NCI-H510A (cell line): ENCODE measurements at places on chromosomes 7 and 10.

DNA sequence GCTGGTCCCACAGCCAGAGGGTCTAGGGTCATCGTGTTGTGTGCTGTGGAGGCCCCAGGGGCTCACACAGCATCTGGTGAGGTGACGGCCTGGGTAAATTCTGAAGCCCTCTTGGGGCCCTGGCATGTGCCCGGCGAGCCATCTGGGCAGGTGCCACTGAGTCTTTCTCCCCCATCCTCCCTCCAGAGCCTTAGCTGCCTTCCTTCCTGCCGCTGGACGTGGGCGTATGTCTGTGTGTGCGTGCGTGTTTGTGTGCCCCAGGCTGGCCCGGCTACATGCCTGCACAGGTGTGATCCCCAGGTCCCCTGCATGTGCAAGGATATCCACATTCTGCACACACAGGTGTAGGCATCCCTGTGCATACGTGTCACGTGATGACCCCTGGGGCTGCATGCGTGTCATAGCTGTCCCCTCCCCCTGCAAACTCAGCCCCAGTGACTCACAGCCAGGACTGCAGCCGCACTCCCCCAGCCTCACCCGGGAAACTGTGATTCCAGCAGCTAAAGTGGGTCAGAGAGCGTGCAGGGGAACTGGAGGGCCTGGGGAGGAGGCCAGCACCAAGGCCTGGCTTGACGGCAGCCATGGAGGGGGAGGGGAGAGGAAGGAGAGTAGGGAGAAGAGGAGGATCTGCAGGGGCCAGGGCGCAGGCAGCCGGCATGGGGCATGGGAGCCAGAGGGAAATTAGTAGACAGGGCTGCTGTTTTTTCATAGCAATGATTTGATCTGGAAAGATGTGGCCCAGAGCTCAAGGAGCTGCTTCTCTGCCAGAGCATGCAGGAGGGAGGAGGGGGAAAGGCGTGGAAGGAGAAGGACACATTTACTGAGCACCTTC is 46.4 kb downstream of the ELFN1 start:
- DNase-seq: no peak

GRCh38 chr7:20241911-20242261 is 24.7 kb upstream of the MACC1 start:
- no peak for DNase-seq

DNA sequence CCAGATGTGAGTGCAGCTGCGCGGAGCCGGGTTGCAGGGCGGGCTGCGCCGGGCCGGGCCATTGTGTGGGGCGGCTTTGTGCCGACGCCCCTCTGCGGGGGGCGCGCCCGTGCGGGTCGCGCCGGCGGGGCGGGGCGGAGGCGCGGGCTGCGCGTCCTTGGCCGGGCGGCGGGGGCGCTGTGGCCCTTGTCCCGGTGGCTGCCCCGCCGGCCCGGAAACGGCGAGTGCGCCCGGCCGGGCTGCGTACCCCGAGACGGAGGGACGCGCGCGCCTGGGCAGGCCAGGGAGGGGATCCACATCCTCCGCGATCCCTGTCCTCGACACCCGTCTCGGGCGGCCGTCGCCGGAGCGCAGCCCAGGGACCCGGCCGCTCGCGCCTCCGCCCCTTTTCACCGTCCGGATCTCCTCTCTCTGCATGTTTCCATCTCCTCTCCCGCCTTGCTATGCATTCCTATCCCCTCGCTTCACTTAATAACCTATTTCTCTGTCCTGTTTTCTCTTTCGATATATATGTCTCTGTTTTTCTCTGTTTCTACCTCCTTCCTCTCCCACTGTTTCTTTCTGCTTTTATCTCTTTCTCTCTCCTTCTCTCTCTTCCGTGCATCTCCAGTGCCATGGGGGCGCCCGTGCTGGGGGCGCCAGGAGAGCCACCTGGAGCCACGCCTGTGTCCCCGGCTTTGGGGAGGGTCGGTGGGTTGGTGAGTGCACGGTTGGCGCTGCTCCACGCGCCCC is 765 bp downstream of the PFKFB3 start:
- DNase-seq: no peak

- DNase-seq: no peak
These were observed 70.7 kb upstream of the LRRC18 start for GRCh38 chr10:49010295-49010694.

- no peak for DNase-seq
These were observed at the start of gene GIMAP6 for GRCh38 chr7:150631866-150632864. TSS of gene GIMAP6 (minus strand) at chr7:150632385. CDS start at chr7:150630142, 2,243 bp downstream.

DNA sequence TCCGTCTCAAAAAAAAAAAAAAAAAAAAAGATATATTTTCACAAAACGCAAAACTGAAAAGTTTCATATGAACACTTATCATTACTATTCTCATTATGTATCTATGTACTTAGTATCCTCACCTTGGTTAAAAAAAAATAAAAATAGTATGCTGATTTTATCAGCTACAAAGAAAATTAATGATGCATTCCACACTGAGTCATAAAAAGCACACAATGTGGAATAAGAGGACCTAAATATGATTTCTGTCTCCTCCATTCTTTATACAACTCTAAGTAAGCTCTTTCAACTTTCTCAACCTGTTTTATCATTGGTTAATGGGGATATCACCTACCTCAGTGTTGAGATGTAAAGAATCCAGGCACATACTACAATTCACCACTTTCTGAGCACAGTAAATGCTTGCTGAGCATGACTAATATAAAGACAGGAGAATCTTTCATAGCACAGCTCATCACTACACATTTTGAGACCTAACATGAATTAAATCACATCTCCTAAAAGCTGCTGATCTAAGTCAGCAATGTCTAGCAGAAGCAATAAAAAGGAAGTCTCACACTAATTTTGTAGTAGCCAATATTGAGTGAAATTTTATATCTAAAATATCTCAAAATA is 2.7 kb downstream of the SNX13 start:
- DNase-seq: no peak

DNA sequence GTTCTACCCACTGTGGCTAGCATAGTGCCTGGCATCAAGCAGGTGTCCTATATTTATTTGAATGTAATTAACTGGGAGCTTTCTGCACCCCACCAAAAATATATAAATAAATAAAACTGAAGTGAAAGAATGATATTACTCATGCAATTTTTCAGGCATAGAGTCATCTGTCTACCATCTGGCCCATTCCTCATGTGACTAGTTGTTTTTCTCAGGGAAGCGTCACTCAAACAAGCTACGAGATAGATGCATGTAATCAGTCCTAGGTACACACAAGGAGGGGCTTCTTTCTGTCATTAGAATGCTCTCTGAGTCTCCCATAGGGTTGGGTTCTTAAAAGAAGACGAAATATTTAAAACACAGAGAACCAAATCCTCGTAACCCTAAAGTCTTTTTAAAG is 255.5 kb upstream of the KMT2E start:
- DNase-seq: no peak

DNA sequence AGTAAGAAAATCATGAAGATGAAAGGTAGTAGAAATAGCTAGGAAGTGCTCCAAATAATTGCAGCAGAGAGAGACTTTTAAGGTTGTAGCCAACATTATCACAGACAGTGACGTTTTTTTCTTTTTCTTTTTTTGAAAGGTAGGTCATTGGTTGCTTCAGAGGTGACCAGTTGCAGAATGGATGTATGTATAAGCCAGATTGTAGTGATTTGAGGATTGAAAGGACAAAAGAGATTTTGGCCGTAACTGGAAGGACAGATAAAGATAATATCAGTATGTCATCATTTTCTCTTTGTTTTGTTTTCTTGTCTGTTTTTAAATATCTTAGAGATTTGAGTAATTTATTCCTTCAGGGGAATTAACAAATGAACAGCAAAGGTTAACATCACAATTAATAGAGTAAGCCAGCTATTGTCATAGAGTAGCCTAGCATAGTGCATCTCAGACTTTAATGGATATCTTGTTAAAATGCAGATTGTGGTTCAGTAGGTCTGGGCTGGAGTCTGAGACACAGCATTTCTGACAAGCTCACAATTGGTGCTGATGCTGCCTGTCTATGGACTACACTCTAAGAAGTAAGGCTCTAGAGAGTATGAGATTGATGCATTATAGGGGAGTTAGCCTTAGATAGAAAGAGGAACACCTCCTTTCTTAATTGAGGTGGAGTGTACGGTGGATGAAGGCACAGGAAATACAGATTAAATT is 28.3 kb downstream of the CDK13 start:
- no peak for DNase-seq

DNA sequence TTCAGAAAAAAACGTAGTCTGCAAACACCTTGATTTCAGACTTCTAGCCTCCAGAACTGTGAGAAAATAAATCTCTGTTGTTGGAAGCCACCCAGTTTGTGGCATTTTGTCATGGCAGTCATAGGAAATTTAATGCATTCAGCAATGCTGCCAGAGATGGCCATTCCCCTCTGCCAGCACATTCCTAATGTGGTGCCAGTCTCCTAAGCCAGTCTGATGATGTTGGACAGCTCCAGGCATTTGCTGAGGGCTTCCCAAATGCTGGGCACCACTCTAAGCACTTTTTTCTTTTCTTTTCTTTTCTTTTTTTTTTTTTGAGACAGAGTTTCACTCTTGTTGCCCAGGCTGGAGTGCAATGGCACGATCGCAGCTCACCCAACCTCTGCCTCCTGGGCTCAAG is 666.7 kb upstream of the C7orf33 start:
- no peak for DNase-seq

- DNase-seq: no peak
These were observed 219.0 kb downstream of the DIP2C start for GRCh38 chr10:470339-471003.

DNA sequence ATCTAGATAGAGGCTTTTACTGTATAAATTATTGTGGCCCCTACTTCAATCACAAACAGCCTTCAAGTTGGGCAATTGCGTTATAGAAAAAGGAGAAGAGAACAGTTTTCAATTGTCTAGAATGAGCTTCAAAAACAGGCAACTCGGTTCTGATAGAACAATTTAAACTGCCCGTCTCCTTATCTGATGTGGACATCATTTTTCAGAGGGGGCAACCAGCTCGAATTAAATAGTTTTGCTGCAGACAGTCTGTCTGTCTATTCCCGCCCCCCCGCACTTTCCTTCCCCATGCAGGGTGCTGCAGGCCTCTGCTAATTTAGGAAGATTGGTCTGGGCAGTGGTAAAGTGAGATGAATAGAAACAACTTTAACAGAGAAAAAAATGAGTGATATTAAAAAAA is 58.4 kb downstream of the BUB3 start:
- no peak for DNase-seq

GRCh38 chr7:157278791-157279724 is 57.7 kb upstream of the DNAJB6 start:
- no peak for DNase-seq

DNA sequence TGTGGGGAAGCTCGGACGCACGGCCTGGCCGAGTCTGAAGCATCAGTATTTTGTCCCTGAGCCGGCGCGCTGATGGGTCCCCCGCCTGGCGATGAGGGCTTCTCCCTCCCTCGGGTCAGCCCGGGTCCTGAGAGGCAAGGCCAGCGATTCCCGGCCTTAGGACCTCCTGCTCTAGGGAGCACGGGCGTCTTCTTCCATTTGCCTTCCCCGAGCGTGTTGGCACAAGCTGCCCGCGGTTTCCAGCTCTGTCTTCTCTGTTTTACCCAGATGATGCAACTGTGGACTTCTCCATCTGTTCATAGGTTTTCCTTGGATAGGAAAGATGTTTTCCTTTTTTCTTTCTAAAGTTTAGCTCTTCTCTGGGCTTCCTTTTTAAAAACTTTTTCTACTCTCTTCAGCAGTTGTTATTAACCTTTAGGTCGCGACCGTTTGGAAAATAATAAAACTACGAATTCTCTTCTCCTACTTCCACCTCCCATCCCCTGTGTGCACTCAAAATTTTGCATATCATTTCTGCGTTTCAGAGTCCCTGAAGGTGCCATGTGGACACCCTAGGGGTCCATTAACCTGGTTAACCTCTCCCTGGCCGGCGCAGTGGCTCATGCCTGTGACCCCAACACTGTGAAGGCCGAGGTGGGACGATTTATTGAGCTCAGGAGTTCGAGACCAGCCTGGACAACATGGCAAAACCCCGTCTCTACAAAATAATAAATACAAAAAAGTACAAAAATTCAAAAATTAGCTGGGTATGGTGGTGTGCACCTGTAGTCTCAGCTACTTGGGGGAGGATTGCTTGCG is 1.4 kb upstream of the SLC25A28 start:
- peak; percentile 71 for DNase-seq

DNA sequence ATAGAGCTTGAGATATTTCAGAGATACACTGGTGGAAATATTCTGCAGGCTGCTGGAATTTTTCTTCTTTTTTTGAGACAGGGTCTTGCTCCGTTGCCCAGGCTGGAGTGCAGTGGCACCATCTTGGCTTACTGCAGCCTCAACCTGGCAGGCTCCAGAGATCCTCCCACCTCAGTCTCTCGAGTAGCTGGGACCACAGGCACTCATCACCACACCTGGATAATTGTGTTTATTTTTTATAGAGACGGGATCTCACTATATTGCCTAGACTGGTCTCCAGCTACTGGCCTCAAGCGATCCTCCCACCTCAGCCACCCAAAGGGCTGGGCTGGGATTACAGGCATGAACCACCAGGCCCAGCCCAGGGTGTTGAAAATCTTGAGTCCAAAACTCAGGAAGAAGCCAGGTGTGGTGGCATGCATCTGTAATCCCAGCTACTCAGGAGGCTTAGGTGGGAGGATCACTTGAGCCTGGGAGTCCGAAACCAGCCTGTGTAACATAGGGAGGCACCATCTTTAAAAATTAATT is 55.7 kb upstream of the FOXK1 start:
- no peak for DNase-seq

DNA sequence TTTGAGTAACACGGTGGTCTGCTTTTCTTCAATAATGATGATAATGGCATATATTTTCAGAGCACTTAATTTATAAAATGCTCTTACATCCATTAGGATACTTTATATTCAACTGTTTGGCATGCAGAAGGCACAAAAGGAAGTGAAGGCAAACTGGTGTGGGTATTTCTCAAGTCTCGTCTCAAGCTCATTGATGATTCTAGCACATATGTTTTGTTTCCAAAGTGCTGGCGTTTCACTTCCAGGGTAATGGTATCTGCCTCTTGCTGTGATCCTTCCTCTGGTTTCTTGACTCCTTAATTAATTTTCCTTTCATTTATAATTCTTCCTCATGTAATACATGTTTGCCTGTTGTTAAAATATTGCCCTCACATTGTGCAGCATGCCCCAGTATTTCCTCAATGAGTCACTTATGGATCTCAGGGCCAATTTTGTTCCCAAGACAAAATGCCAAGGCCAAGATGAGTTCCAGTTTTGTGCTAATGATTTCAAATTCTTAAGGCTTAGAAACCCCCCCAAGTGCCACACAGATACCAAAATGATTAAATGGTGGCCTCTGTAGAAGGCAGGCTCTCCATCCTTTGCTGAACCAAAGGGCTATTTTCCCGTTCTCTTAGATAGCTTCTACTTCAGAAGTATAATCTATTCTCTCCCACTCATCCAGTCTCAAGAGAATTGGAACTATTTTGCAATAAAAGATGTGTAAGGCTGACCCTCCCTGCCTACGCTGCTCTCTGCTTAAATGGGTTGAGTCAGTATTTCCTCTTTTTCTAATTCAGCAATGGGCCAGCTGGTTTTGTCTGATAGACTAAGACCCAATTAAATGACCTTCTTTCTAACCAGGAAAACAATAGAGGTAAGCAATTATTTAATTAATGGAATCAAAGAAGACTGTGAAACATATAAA is 171.2 kb downstream of the ZNF365 start:
- no peak for DNase-seq

GRCh38 chr7:51220226-51220625 is 96.4 kb downstream of the COBL start:
- no peak for DNase-seq
